ENCODE measurements at places on chromosomes 3 and 15.

- no peak for DNase-seq
These were observed 141.8 kb downstream of the ALDH1A2 start for GRCh38 chr15:57923750-57924149.

GRCh38 chr15:59313641-59314332 lies 58.9 kb downstream of the MYO1E start:
- DNase-seq: no peak

- no peak for DNase-seq
These were observed 204.8 kb downstream of the RSRC1 start for GRCh38 chr3:158314426-158315357.

GRCh38 chr3:139978966-139979365 lies 44.0 kb downstream of the CLSTN2 start:
- DNase-seq: no peak

GRCh38 chr15:44340410-44340809 lies 51.9 kb downstream of the GOLM2 start:
- DNase-seq: no peak

DNA sequence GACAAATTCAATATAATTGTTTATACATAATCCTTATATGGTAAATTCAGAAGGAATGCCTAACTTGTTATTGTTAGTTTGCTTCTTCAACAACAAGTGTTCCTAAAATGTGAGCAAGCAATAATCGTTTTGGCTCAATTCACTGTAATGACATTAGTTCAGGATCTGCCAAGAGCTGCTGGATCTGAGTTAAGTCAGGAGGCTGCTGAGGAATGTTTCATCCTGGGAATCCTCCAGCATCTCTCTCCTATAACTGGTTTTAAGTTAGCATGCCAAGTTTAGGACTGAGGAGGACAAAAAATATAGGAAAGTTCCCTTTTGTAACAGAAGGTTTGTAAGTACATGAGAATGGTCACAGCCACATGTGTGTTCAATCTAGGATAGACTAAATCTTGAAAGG lies 4.9 kb upstream of the GTF2A2 start:
- DNase-seq: no peak

GRCh38 chr15:69181424-69181823 lies 21.0 kb downstream of the GLCE start:
- no peak for DNase-seq

- DNase-seq: no peak
These were observed 88.8 kb upstream of the TSEN2 start for GRCh38 chr3:12395349-12396012.
